WTC11 (cell line): ENCODE measurements at places on chromosomes 1 and 21. TPM values are rescaled to one million over a fixed set of nuclear protein-coding genes. Genes with fewer than 3 reads are reported as not detected.

GRCh38 chr1:14421295-14421976, 177.0 kb upstream of the KAZN start:
- DNase-seq = no peak

- no peak for DNase-seq
These were observed 177.6 kb downstream of the GABPA start for GRCh38 chr21:25912402-25912746.

GRCh38 chr1:55071477-55071876, 32.1 kb downstream of the PCSK9 start:
- DNase-seq = peak; percentile 67

DNA sequence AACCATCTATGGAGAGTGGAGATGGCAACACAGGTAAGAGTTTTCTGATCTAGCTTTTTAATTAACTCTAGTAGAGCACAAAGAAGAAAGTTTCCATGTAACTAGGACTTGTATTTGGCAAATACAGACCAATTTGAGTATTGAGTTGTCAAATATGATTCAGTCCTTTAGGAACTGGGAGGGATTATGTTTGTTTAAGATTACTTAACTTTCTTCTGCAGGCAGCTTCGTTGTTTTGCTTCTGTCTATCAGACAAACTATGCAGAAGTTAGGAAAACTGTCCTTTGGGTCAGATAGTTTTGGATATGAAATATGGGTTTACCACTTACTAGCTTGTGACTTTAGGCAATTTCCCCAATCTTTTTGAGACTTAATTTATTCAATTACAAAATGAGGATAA, 111.8 kb downstream of the POU2F1 start:
- no peak for DNase-seq

DNA sequence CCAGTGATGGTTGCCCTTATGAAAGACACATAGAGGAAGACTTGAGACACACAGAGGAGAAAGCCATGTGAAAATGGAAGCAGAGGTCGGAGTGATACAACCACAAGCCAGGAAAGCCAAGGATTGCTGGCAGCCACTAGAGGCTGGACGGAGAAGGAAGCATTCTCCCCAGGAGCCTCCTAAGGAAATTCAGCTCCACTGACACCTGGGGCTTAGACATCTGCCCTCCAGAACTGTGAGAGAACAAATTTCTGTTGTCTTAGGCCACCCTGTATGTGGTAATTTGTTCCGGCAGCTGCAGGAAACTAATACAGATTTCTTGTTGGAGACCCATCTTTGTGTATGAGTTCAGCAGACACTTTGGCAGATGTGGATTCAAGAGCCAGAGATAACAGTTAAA, 126.9 kb upstream of the ATP1A1 start:
- no peak for DNase-seq

DNA sequence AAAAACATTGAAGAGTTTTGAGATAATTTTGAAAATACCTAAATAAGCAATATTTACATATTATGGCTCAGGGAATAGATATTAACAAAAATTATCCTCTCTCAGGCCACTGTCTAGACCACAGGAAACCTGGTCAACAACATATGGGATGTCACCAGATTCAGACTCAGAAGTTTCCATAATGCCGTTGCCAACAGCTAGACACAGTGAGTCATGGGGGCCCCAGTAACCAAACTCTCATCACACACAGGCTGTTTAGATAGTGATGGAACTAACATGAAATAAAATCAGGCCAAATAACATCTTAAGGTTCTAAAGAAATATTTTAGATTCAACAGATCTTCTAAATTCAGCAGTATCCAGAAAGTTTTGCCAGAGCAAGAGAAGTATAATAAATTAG, 681.7 kb upstream of the ADAMTS5 start:
- DNase-seq = no peak

GRCh38 chr1:202710070-202711045, at the start of gene SYT2:
TSS of gene SYT2 (minus strand) at chr1:202710454. CDS start at chr1:202605772, 104,682 bp downstream.
- peak; percentile 78 for DNase-seq

DNA sequence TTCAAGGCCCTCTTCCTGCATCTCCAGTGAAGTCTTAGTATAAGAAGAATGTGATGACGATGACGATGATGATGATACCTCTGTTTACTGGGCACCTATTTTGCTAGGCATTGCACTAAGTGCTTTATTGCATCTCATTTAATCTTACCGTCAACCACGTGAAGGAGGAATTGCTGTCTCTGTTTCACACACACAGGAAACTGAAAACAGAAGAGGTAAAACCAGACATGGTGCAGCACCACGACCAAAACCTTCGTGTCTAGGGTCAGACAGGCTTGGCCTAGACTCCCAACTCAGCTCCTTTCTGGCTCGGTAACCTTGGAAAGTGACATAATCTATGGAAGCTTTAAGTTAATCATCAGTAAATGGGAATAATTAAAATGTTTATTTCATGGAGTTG, 20.7 kb upstream of the KCNA2 start:
- no peak for DNase-seq

- no peak for DNase-seq
These were observed 37.0 kb upstream of the RXRG start for GRCh38 chr1:165481820-165482532.

GRCh38 chr1:110549831-110550230, 30.9 kb upstream of the KCNA10 start:
- DNase-seq = no peak

DNA sequence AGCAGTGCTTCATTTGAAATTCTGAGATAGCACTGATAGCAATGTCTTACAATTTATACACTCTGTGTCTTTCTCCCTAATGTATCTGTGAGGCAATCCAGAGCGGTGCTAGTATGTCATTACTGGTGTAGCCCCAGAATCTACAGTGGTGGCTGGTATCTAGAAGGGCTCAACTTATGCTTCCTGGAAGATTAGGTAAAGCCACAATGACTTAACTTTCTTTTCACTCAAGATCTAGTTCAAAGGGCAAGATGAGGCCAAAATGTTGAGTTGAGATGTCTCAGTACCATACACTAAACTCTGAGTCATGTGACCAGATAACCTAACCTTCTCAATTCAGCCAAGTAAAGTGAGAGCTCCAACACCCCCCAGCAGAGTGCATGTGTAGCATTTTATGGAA, 77.5 kb downstream of the PAPPA2 start:
- no peak for DNase-seq

- DNase-seq = no peak
These were observed 71.1 kb upstream of the ERRFI1 start for GRCh38 chr1:8097077-8097799.

DNA sequence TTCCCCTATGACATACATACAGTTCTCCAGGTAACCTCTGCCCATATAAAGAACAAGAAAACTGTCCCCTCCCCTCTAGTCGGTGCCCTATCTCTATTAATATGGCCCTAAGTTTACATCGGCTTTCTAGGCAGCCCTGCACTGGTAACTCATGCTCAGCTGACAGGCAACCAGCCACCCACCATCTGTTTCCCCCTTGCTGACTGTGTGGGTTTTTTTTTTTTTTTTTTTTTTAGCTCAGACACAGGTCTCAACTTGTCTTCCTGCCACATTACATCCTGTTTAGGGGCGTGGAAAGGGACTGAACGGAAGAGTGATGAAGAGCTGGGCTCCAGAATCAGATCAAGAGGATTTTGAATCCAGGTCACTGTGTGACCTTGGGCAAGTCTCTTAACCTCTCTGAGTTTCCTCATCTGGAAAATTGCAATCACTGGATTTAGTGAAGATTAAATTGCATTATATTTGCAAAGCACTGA, 14.0 kb downstream of the LAPTM5 start:
- no peak for DNase-seq

GRCh38 chr1:58927041-58927721, 143.3 kb upstream of the JUN start:
- no peak for DNase-seq

DNA sequence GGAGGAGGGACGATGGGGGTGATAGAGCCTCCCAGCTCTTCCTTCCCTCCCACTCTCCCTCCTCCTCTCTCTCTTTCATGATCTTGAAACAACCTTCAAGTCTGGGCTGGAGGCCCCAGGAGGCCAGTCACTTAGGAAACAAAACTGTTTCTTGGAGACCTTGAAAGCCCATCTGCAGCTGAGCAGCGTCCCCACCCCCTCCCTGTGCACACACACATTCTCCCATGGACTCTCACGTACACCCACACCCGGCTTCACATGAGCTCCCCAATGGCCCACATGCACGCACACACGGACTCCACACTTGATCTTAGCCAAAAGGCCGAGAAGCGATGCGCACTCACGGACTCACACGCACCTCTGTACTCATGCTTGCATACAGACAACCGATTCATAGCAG, 3.2 kb upstream of the ATP1A2 start:
- DNase-seq = no peak

GRCh38 chr1:109433322-109433721, 7.1 kb upstream of the PSMA5 start:
- no peak for DNase-seq

GRCh38 chr1:184881941-184882913, 92.1 kb downstream of the NIBAN1 start:
- DNase-seq = no peak

DNA sequence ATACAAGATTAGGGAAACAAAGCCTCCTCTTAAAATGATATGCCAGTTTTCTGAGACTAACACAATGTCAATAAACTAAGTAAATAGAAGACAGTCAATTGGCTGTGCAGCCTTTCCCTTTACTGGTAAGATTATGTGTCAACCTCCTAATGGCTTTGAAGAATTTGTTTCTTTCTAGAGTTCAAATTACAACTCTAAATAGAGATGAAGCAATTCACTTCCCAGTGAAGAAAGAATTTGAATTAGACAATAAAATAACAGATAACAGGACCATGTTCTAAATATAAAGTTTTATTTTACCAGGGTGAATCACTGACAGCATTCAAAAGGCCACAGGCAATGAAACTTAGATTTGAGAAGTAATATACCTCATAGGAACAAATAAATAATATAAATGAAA, 680.3 kb downstream of the PLA2G4A start:
- no peak for DNase-seq

DNA sequence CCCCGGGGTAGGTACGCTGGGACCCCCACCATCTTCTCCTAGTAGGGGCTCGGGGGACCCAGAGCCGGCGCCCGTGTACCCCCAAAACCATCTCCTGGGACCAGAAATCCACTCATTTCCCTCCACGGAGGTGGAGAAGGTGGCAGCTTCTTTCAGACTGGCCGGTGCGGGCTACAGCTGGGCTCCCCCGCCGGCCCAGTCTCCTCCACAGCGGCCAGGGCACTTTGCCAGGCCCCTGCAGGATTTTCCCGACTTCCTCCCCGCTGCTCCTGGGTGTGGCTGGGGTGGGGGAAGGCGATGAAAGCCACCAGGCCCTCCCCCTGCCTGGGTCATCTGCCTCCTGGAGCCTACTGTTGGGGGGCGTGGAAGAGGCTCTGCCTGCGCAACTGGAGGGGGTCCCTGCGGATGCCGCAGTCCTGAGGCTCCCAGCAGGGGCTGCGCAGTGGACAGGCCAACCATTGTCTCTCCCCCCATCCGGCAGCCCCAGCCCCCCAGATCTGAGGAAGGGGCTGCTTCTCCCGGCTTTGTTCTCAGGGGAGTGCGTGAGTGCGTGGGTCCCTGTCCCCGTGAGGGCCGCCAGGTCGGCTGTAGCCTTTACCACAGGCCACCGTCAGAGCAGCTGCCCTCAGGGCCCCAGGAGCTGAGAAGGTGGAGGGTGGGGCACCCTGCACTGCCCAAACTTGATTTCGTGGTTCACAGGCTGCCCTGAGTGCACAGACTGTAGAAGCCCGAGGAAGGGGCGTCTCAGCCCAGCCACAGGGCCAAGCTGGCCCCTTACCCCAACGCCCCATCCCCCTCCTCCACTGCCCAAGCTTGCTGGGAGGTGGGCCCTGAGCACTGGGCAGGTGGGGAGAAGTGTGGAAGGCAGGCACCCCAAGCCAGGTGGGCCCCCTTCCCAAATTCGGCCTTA, 1.3 kb downstream of the AGRN start:
- no peak for DNase-seq

DNA sequence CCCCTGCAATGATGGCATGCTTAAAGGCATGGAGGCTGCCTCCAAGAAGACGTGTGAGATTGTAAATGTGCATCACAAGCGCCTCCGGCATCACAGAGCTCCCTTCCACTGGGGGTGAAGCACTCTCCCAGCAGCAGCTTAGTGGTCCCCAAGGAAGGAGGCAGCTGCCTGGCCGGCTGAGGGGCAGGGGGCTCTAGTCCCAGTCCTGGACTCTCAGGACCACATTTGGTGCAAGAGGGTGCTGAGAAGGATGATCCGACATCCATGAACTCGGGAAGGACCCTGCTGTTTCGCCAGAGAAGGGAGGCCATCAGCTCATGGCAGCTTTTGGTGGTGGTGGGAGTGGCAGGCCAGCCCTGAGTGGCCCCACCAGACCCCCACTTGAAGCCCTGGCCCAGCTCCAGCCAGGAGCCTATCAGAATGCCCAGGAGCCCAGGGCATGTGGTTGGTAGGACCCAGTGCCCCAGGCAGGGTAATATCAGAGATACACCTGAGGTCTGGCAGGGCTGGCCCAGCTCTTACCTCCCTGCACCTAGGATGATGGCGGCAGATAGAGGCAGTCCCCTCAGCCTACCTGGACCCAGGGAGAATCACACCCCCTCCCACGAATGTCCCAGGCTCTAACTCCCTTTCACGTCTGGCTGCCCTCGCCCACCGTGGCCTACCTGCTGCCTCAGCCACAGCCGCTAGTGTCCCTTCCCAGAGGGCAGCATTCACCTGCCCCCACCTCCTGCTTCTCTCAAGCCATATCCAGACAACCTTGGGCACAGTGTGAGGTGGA, 2.4 kb upstream of the WNT9A start:
- DNase-seq = no peak

- DNase-seq = no peak
These were observed 11.3 kb upstream of the MAP10 start for GRCh38 chr1:232793944-232794343.

- peak; percentile 60 for DNase-seq
These were observed at the start of gene PFKL for GRCh38 chr21:44299458-44300261. TSS of gene PFKL (plus strand) at chr21:44300053. CDS start at chr21:44300106, 53 bp downstream.

RAB3B gene
- total RNA-seq = 33.7 to 36.9 TPM (median 34.1 TPM) in 3 replicates

DHRS3 gene
- 37.6 to 37.9 TPM (median 37.7 TPM) in 3 replicates for total RNA-seq

ACOT11 gene
- total RNA-seq = 3.8 to 4.4 TPM (median 4.2 TPM) in 3 replicates

PYHIN1 gene
- total RNA-seq = 0.11 TPM in 1 of 3 replicates, not detected in the others

CORT gene
- total RNA-seq = 0.48 to 0.66 TPM (median 0.48 TPM) in 3 replicates

PLPP3 gene
- total RNA-seq = 28.2 to 31.0 TPM (median 28.8 TPM) in 3 replicates

ITPKB gene
- total RNA-seq = 13.1 to 15.6 TPM (median 13.5 TPM) in 3 replicates

OR14K1 gene
- not detected in 3 replicates for total RNA-seq

SYPL2 gene
- total RNA-seq = 3.0 to 3.7 TPM (median 3.5 TPM) in 3 replicates

TCEA3 gene
- total RNA-seq = 0.37 to 0.89 TPM (median 0.73 TPM) in 3 replicates

IL23R gene
- total RNA-seq = not detected in 3 replicates

FRRS1 gene
- total RNA-seq = 6.0 to 6.2 TPM (median 6.1 TPM) in 3 replicates
